ENCODE measurements at places on chromosomes 3 and 15.
A peak's percentile ranks its signal among the peaks of the same experiment; 100 is the strongest.

- DNase-seq: no peak
Observed at GRCh38 chr3:113455446-113455845, 14.2 kb upstream of the CFAP44 start.

DNA sequence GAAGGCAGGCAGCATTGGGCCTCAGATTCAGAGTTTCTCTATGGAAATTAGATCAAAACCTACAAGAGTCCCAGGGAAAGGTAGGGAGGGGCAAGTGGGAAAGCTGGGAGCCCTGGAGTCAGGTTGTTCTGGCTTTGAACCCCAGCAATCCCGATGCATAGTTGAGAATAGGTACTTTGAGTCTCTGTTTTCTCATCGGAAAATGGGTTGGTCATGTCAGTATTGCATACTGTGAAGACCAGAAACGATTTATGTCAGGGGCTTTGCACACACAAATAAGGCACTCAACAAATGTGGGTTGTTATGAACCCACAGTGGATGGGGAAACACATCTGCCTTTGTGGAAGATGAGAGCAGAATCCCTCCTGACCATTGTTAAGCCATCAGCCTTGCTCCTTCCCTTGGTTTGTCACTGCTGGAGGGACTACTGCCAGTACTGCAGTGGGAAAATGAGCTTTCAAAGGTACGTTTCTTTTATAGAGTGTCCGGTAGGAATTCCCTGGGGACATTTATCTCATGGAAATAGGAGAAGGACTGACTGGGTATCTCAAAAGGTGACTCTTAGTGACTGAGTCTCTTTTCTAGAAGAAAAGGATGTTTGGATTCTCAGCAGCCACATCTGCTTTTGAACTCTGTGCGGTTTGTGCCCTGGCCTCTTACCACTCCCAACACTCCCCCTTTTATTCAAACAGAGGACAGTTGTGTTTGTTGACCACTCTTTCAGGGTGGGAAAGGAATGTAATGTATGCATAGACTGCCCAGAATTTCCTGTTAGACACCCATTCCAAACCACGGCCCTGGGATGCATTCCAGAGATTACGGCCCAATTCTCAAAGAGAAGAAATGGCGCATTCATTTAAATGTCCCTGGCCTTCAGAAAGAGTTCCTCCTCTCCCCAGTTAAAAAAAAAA, 54.6 kb upstream of the VILL start:
- DNase-seq: no peak

- peak; percentile 9 for DNase-seq
Observed at GRCh38 chr15:80780416-80781221, 1.4 kb downstream of the CEMIP start.

DNA sequence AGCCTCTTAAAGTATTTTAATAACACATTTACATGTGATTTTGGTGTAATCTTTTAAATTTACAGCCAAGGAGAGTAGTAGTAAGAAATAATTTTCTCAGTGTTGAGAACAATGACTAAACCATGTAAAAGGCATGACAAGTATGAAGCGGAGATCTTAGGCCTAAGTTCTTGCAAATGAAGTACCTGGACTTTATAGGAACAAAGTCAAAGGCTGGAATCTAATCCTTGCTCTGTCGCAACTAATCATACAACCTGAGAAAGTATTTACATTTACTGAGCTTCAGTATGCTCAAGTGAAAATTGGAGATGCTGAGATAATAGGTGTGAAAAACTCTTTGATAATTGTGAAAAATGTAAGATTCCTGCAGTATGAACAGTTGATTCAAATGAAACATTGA, 86.4 kb upstream of the VGLL3 start:
- no peak for DNase-seq

- DNase-seq: no peak
Observed at GRCh38 chr3:28847736-28848135, 433.1 kb upstream of the RBMS3 start.

- no peak for DNase-seq
Observed at GRCh38 chr15:57405133-57405532, 28.8 kb downstream of the CGNL1 start.
